HL-60 (cell line): ENCODE measurements at places on chromosomes 16 and 17.

GRCh38 chr16:76081967-76082366, 195.2 kb upstream of the CNTNAP4 start:
- no peak for DNase-seq

- DNase-seq, result no peak
Observed at GRCh38 chr17:44219108-44219615, 313 bp downstream of the UBTF start.

- no peak for DNase-seq
Observed at GRCh38 chr17:35101036-35101435, 18.6 kb downstream of the RAD51D start.

DNA sequence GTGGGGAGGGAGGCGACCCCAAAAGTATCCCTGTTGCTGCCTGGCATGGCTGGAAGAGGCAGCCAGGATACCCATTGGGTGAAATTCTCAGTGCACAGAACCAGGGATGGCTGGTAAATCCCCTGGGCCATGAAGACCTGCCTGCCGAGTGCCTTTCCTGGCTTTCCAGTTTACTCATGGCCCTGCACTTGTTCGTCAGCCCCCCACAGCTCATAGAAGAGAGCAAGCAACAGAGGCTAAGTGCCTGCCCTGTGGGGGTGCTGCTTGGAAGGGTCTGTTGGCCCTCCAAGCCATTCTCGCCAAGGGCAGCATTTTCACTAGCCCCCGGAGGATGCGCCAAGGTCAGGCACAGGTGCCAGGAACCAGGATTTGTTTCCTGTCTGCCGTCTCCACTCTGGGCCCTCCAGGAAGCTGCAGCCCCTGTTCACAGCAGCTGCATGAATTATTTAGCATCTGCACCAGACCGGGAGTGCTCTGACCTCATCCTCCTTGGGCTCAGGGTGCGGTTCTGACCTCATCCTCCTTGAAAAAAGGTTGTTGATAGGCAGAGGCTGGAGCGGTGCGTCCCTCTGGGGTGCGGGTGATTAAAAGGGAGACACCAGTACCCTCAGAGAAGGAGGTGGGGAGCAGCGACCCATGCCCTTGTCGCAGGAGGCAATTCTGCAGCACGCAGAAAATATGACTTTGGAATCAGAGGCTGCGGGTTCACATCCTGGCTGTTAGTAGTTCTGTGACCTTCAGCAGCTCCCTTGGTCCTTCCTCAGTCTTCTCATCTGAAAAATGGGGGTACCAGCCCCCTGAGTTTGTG, 14.2 kb upstream of the CD300A start:
- DNase-seq, result no peak

GRCh38 chr16:26981266-26981938, 85.3 kb upstream of the C16orf82 start:
- no peak for DNase-seq

DNA sequence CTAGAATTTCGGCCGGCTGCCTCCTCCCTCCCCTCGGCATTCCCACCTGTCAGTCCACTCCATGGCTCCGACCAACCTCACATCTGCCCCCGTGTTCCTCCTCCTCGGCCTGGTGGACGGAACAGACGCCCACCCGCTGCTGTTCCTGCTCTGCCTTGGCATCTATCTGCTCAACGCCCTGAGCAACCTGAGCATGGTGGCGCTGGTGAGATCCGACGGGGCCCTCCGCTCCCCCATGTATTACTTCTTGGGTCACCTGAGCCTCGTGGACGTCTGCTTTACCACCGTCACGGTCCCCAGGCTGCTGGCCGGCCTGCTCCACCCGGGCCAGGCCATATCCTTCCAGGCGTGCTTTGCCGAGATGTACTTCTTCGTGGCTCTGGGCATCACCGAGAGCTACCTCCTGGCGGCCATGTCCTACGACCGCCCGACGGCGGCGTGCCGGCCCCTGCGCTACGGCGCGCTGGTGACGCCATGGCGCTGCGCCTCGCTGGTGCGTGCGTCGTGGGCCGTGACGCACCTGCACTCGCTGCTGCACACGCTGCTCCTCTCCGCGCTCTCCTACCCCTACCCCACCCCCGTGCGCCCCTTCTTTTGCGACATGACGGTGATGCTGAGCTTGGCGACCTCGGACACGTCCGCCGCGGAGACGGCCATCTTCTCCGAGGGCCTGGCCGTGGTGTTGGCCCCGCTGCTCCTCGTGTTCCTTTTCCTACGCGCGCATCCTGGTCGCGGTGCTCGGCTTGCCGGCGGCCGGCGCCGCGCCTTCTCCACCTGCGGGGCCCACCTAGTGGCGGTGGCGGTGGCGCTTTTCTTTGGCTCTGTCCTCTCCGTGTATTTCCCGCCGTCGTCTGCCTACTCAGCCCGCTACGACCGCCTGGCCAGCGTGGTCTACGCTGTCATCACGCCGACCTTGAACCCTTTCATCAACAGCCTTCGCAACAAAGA, at the start of gene OR3A2:
Gene OR3A2, minus strand, starts transcription at position 440 of the 948 bp plus-strand sequence.
- DNase-seq, result no peak

GRCh38 chr16:28830531-28830930, 7.7 kb downstream of the ATXN2L start:
- DNase-seq, result no peak

DNA sequence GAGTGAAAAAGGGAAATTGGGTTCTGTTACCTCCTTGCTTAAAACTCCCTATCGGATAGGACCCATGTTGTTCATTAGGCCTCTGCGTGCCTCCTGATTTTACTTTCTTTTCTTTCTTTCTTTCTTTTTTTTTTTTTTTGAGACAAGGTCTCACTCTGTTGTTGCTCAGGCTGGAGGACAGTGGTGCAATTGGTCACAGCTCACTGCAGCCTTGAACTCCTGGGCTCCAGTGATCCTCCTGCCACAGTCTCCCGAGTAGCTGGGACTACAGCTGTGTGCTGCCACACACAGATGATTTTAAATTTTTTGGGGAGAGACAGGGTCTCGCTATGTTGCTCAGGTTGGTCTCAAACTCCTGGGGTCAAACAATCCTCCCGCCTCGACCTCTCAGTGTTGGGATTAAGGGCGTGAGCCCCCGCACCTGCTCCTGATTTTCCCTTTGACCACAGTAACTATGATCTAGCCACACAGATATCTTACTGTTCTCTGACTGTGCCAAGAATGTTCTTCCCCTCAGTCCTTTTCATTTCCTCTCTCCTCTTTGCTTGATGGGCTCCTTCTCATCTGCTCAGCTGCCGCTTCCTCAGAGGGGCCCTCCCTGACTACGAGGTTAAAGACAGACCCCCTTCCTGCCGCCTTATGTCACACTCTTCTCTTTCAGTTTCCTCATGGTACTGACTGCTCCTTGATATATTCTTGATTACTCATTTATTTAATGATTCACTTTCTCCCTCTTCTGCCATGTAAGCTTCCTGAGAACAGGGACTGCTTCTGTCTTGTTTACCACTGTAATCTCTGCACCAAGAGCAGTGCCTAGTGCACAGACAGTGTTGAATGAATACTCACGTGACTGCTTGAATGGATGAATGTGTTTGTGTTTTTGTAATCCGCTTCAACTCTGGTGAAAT, 44.3 kb downstream of the LCMT1 start:
- DNase-seq, result no peak

GRCh38 chr17:57099165-57099564, 14.1 kb downstream of the AKAP1 start:
- no peak for DNase-seq

- no peak for DNase-seq
Observed at GRCh38 chr16:6008670-6009069, 911.1 kb upstream of the EEF2KMT start.

DNA sequence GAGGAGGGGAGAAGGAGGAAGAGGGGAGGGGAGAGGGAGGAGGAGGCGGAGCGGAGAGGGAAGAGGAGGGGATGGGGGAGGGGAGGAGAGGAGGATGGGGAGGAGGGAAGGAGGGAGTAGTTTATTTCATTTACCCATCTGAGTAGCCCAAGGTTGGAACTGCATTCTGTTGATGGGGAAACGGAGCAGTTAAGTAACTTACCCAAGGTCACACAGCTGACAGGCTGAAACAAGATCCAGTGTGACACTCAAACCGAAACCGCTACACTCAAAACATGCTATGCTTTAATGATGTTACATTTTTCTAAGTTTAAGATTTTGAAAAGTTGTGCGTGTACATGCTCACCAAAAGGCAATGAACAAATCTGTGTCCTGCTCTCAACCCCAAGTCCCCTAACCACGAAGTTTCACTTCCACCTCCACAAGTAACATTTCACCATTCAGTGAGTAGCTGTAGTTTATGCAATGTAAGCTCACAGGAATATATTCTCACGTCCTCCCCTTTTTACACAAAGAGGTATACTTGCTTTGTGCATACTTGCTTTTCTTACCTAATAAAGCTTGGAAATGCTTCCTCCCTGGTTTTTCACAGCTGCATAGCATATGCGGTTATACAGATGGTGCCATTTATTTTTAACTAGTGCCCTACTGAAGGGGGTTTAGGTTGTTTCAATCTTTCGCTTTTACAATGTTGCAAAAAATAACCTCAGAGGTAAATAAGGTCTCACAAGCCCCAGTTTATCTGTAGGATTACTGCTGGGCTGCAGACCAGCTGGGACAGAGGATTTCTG, 275.3 kb downstream of the PARN start:
- DNase-seq, result no peak

- DNase-seq, result no peak
Observed at GRCh38 chr16:28913946-28914724, 10.9 kb downstream of the RABEP2 start.

DNA sequence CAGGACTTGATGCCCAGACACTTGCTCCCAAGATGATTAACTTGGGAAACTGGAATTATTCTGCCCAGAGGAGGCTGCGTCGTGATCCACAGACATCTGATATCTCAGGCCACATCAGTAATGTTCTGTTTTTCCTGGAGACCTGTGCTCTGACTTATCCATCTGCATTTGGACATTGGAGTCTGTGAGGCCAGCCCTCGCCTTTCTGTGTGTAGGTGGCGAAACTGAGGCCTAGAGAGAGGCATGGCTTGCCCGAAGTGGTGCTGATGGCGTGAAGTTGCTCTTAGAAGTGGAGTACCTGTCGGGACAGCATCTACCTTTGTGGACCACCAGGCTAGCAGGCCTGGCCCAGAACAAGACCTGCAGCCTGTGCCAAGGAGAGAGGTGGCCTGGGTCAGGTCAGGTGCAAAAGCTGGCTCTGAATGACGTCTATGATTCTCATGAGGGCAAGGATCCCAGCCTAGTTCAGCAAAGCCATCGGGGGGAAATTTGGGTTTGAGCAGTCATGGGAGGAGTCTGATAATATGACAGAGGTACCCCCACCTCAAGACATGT, 186.8 kb upstream of the ZNF469 start:
- no peak for DNase-seq

GRCh38 chr17:48100591-48101011, 677 bp downstream of the CBX1 start:
- DNase-seq, result no peak

DNA sequence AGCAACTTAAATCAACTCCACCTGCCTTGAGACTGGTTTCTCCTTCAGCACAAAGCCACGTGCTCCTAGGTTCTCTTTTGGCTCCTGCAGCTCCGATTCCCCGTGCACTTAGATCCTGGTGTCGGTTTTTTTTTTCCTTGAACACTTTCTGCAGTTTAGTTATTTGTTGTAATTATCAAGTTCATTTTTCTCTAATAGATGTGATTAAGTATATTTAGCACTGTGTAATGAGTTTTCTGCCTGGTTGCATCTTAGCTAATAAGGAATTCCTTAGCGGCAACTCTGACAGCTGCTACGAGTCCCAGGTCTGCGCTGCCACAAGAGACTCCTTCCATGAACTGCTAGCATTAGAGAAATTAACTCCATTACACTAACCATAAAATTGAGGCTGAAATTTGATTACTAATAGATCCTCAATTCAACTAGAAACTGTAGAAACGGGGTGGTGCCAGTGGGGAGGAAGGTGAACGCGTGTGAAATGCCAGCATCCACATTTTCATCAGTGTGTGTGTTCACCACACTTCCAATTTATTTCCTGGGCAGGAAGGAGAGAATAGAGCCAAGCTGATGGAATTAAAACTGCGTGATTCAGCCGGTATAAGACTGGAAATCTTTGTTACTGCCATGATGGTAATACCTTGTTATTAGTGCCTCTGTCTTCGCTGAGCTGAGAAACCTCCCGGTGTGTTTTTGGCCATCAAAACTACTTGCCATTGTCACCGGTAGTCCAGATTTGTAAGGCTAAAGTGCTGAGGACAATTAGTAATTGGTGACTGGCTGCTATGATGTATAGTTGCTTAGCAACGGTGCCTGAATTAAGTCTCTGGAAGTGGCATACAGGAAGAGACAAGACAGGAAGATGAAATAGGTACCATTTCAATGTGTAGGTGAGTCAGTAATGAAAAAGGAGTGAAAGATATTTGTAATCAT, 232.4 kb downstream of the IRX3 start:
- no peak for DNase-seq

- no peak for DNase-seq
Observed at GRCh38 chr17:14470417-14470816, 169.5 kb downstream of the HS3ST3B1 start.

- no peak for DNase-seq
Observed at GRCh38 chr17:32266389-32267301, 1.0 kb downstream of the RHBDL3 start.

DNA sequence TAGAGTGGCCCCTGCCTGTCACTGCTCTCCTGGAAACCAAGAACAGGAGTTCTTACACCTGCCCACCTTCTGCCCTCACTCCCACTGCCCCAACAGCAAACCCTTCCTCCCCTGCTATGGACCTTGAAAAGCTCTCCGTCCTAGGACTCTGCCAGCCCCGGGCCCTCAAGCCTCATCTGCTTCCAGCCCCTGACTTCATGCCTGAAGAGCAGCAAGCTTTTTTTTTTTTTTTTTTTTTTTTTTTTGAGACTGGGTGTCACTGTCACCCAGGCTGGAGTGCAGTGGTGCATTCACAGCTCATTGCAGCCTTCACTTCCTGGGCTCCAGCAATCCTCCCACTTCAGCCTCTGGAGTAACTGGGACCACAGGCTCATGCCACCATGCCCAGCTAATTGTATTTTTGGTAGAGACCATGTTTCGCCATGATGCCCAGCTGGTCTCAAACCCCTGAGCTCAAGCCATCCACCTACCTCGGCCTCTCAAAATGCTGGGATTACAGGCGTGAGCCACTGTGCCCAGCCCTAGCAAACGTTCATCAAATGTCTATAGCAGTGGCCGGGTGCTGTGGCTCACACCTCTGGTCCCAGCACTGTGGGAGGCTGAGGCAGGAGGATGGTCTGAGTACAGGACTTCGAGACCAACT, 16.9 kb downstream of the CARHSP1 start:
- no peak for DNase-seq

DNA sequence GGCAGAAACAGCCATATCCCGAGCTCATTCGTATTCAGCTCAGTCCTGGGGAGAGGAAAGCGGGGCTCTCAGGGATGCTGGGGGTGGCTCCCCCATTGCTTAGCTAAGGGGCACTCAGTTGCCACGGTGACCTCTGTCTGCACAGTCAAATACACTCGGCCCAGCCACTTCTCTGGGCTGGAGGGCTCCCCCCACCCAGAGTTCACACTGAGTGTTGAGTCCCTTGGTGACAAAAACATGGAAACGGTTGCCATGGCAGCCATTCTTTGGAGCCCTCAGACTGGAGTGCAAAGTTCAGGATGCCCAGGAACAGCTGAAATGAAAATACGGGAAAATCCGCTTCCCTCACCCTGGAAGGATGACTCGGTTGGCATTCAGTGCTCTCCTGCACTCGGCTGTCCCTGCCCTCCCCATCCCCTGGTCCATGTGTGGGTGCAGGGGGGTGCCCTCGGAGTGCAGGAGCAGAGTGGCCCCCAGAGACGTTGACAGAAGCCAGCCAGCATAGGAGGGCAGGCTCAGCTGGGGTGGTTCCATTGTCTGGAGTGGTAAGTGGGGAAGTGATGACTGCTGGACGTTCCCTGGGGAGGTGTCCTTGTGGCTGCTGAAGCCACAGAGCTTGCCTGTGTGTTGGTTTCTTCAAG, 216.5 kb downstream of the NTN1 start:
- DNase-seq, result no peak
